ENCODE measurements at places on chromosomes 2 and 18.

GRCh38 chr2:120766470-120767351 lies 31.0 kb downstream of the GLI2 start:
- no peak for DNase-seq

- DNase-seq: no peak
Observed at GRCh38 chr18:8807488-8807805, 102.1 kb downstream of the MTCL1 start.

DNA sequence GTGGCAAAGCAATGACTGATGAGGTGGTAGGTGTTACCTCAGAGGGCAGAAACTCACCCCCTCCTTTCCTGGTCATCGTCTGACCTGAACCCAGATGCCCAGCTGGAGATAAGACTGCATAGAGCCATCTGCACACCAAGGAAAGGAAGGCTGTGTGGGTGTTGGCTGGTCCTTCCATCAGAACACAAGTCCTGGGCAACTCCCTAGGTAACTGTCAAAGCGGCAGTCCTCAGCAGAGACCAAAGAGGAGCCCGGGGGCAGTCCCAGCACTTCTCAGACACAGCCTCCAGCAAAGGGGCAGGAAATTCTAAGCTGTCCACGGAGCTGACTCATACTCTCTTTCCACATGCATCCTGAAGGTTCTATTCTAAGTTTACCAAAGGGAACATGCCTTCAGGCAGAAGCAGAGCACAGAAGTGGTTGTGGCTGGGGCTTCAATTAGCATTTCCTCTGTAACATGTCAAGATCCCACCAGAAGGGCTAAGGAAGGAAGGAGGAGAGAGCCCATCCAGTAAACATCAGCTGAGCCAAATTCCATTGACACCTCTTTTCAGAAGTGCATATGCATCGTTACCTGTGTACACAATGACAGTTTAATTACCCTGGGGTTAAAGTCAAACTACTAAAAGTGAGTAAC lies 54.7 kb downstream of the SPRED2 start:
- DNase-seq: no peak

GRCh38 chr18:33761363-33761762 lies 183.3 kb downstream of the ASXL3 start:
- no peak for DNase-seq

GRCh38 chr18:80238651-80239260 lies 8.6 kb downstream of the PARD6G start:
- no peak for DNase-seq

Measured in activated T-helper 1 cell treated with anti-CD3 and anti-CD28 coated beads, Interleukin-2, amount 50 U/mL, for 16 hours (primary cell).